ENCODE measurements at places on chromosomes 5 and 9.
A peak's percentile ranks its signal among the peaks of the same experiment; 100 is the strongest.

- no peak for DNase-seq
These were observed 29.8 kb downstream of the MRRF start for GRCh38 chr9:122294531-122294930.

GRCh38 chr5:107704681-107705401, 34.1 kb upstream of the EFNA5 start:
- no peak for DNase-seq

GRCh38 chr5:178931846-178932760, 8.9 kb upstream of the ZNF454 start:
- no peak for DNase-seq

DNA sequence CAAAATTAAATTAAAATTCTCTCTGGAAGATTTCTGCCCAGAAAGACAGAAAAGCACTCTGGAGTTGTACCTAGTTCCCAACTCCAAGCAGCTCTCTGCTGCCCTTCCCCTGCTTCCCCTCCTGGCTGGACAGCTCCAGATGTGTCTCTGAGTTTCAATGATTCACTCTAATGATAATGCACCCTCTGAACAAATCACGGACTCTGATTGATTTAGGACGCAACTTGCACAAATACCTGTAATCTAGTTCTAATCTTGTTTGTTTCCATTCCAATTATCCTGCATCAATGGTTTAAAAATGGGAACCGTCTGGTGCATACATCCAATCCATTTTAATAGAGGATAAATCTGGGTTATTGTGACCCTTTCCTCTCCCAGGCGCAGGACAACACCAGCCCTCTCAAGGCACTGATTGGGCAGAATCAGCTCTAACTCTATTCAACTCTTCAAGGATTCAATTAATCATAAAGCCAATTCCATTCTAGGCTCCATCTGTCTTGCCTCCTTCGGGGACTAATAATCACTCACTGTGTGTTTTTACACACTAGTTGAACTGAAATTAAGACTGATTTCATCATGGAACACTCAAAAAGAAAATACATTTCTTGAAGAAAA, 111.2 kb upstream of the LRRTM2 start:
- no peak for DNase-seq

DNA sequence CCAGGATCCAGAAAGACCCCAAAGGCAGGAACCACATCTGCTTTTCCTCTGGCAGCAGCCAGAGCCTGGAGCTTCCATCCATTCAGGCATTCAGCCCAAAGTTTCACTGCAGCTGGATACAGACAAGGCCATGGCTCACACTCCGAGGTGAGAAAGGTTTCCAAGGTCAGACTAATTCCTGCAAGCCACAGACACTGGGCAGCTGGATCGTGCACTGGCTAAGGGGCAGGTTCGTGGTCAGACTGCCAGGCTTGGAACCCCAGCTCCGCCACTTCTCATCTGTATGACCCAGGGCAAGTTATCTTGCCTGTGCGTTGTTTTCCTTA, 36.9 kb downstream of the SPOCK1 start:
- DNase-seq = no peak

GRCh38 chr5:172065431-172066065, 59.1 kb upstream of the FBXW11 start:
- no peak for DNase-seq

GRCh38 chr5:139588962-139589361, 27.8 kb downstream of the UBE2D2 start:
- DNase-seq = no peak

- no peak for DNase-seq
These were observed 657.1 kb downstream of the NR2F1-AS1 start for GRCh38 chr5:92923885-92924284.

DNA sequence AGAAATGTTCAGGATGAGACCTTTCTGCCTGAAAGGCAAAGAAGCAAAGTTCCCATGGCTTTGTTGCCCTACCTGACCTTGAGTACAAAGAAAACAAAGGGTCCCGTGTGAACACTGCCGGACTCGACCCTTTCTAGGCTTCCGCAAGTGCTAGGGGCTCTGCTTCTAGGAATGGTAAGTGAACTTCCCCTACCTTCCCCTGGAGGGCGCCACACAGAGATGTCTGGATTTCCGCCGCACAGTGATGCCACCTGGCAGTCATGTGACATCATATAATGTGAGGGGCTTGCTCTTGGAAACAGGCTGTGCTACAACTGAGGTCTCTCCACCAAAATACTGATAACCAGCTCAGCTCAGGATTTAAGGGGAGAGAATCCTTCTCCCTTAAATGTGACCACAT, 56.6 kb downstream of the HSD17B3 start:
- DNase-seq = no peak

DNA sequence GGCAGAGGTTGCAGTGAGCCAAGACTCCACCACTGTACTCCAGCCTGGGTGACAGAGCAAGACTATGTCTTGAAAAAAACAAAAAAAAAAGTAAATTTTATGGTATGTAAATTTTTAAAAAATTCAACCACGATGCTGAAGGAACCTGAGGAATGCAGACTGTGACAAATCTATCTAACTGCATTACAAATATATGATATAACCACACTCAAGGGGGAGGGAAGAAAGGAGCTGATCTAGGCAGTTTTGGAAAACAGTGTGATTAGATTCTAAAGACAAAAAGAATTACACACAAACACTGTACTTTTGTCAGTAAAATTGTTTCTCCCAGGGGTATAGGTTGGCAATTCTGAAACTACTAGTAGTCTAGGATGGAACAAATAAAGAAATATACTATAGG, 17.0 kb downstream of the LARS1 start:
- no peak for DNase-seq

DNA sequence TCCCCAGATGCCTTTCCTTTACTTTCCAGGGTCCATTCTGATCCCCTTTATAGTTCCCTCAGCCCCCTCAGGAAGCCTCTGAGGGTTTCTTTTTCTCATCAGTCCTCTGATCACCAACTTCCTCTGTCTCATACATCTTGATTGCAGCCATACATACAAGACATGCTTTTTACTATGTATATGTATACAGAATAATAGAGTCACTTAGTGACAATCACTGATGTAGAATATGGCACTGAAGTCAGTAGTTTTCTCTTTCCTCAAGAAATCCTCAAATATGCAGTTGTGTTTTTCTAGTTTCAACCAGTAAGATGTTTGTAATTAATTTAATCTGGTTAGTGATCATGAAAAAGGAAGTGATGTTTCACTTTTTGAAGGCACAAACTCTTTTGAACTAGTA, 364.1 kb downstream of the MAN2A1 start:
- DNase-seq = no peak

- DNase-seq = no peak
These were observed 61.8 kb upstream of the SLC30A5 start for GRCh38 chr5:69032009-69032408.

GRCh38 chr5:10760921-10761184, 181 bp downstream of the DAP start:
- DNase-seq = no peak

DNA sequence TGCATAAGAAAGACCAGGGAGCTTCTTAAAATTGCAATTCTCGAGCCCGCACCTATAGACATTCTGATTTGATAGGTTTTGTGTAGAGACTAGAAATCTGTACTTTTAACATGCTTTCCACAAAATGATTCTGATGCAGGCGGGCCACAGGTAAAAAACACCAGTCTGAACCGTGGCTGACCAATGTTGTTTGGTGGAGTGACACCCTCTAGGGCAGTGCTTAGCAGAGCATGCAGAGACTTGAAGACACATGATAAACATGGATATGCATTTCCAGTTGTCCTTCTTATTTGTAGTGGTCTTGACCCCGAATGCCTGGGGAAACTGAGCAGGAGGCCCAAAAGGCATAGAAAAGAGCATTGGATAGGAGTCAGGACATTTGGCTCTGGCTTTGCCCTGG, 10.5 kb upstream of the COL15A1 start:
- no peak for DNase-seq

GRCh38 chr9:14353222-14354056, 39.5 kb upstream of the NFIB start:
- DNase-seq = no peak

DNA sequence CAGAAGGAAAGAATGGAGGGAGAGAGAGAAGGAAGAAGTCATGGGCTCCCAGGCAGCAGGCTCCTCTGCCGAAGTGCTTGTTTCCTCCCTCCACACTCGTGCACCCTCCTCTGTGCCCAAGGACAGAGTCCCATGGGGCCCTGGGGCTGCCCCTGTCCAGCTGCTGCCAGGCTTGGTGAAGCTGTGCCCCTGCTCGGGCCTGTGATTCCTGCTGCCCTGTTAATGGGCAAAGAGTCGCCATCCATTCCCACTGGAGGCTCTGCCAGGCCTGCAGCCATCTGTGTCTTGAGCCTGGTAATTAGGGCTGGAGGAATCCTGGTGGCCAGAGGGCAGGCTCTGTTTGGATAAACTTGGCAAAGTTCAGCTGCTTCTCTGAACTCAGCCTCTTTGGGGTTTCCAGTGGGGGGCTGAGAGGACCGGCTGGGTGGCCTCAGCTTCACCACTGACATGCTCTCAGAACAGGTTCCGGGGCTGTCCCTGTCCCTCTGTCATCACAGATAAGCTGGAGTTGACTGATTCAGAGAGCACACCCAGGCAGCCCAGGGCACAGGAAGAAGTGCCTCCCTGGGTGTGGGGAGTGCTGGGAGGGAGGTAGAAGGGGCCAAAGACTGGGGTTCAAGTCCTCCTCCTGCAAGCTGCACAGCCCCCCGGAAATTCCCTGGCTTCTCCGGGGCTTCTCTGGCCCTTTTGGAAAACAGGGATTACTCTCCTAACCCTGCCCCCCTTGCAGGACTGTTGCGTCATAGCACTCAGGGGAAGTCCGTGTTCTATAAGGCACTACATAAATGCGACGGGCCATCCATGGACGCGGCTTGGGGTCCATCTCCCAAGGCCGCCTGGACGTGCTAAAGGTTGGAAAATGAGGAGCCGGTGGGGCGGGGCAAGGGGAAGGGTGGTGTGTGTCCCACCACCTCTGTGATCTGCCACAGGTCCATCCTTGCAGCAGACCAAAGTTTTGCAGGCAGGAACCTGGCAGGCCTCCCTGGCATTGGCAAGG, 154.8 kb downstream of the PAX5 start:
- no peak for DNase-seq

DNA sequence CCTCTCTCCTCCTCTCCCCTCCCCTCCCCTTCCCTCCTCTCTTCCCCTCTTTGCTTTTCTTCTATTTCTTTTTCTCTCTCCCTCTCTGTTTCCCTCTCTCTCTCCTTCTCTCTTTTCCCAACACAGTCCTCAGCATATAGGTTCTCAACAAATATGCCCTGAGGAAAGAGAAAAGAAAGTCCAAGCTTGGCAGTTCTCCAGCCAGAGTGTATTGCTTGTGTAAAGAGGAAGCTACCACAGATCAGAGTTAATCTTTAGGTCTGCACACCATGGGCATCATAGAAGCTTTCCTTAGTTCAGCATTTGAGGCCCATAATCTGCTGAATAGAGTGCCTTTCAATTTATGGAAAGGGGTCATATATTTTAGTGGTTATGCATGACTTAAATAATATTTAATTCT, 382.8 kb upstream of the WWC1 start:
- no peak for DNase-seq

DNA sequence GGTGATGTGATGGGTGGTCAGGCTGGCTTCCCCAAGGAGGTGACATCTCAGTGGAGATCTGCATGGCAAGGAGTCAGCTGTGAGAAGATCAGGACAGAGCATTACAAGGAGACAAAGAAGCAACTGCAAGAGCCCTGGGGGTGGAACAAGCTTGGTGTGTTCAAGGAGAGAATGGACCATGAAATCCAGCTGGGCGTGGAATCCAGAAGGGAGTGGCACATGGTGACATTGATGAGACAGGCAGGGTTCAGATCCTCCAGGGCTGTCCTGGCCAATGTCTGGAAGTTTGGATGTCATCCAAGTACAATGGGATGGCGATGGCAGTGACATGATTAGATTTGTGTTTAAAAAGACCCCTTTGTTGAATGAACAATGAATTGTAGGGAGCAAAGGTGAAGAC, 175.6 kb downstream of the MACROH2A1 start:
- no peak for DNase-seq

DNA sequence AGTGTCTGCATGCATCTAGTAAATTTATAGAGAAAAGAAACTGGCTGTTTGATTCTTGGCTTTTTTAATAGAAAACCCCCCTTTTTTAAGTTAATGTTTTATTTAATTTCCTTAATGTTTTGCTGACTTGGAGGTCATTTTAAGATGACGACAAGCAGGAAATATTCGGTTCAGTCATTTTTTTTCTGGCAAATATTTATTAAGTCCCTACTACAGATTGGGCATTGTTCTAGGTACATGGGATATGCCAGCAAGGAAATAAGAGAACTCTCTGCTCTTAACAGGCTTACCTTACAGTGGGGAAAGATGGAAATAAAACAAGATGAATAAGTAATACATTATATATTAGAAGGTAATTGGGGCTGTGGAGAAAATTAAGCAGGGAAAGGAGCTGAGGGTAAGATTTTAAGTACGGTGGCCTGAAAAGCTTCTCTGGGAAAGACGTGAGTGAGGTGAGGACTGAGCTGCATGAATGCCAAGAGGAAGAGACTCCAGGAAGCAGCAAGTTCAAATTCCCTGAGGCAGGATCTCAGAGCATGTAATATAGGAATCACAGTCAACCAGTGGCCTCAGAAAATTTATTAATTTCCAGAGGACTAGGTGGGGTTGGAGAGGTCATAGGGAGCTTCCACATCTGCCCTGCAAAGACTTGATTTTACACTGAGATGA, 316.0 kb upstream of the DAP start:
- DNase-seq = no peak

- no peak for DNase-seq
These were observed 146.5 kb downstream of the UNC13B start for GRCh38 chr9:35308316-35308715.

GRCh38 chr9:19614294-19614693, 174.5 kb downstream of the SLC24A2 start:
- DNase-seq = no peak

DNA sequence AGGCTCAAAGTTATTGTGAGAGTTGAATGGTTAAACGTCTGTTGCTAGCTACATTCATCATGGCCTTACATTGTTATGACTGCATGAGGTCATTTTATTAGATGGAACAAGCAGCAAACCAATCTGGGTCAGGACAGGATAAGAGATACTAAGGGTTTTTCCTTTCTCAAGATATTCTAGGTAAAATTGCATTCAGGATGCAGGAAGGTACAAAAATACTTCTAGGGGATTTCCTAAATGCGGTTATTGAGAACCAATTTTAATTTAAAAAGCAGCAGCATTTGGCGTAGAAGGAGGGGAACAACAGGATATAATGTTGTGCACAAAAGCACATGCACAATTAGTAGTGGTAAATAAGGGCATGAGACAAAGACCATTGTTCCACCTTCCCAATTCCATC, 39.2 kb upstream of the LURAP1L start:
- no peak for DNase-seq

DNA sequence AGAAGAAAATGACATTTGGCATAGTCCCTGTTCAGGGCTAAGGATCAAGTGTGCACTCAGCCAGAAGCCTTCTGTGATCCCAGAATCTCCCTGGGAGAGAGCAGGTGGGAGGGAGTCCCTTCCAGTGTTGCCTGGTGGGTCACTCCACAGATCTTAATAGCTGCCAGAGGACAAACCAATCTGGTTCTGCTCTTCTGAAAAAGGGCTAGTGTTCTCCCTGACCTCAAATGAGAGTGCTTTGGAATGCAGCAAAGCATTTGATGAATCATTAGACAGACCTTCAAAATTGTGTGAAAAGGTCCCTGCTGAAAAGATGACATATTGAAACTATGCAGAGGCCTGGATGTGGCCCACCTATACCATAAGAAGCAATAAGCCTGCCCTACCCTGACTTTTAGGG, 339.7 kb downstream of the TMEM232 start:
- peak; percentile 62 for DNase-seq

GRCh38 chr5:50968356-50969149, 302.1 kb downstream of the PARP8 start:
- DNase-seq = no peak

GRCh38 chr9:109779711-109780452, at the start of gene PALM2AKAP2:
TSS of gene PALM2AKAP2 (plus strand) at chr9:109780198. CDS start at chr9:109780489, 291 bp downstream.
- DNase-seq = peak; percentile 53
